ENCODE measurements at places on chromosomes 2 and 18.

DNA sequence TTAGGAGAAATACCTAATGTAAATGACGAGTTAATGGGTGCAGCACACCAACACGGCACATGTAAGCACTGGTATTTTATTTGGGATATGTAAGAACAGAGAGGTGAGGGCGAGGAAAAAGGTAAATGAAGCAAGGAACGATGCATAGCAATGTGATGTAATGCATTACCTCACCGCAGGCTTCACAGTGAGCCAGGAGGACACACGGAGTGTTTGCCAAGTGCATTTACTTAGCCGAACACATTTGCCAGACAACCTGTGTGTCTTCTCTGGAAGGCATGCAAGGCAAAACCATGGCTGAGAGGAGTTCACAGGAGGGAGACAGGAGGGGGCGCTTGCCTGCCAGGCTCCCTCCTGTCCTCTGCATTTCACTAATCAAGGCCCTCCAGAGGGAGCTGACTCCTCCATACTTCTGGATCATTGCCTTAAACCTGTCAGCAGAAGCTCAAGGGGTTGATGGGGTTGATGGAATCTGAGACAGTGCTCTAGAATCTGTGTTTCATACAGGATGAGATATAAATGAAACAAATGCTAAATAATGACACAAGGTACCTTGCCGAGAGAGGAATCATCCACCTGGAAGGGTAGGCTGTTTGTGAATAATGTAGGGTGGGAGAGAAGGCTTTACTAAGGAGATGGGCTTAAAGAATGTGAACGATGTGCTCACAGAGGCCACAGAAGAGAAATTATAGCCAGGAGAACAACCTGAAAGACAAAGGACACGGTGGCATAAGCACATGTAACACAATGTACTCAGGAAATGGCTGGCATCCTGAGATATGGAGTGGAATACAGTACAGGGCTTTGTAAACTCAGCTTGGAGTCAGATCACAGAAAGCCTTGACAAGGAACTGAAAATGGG is 9.1 kb upstream of the TPRKB start:
- DNase-seq: no peak

- DNase-seq: no peak
Observed at GRCh38 chr2:43758739-43759138, 15.1 kb upstream of the DYNC2LI1 start.

GRCh38 chr2:30324245-30324908 is 93.0 kb downstream of the LBH start:
- no peak for DNase-seq

GRCh38 chr2:102142829-102143449 is 393 bp downstream of the IL1R1 start:
- DNase-seq: no peak

- DNase-seq: no peak
Observed at GRCh38 chr2:54254180-54254579, 1.8 kb downstream of the TSPYL6 start.

GRCh38 chr18:37694516-37694915 is 128.9 kb upstream of the CELF4 start:
- no peak for DNase-seq

GRCh38 chr2:142082368-142082767 is 48.4 kb downstream of the LRP1B start:
- DNase-seq: no peak

DNA sequence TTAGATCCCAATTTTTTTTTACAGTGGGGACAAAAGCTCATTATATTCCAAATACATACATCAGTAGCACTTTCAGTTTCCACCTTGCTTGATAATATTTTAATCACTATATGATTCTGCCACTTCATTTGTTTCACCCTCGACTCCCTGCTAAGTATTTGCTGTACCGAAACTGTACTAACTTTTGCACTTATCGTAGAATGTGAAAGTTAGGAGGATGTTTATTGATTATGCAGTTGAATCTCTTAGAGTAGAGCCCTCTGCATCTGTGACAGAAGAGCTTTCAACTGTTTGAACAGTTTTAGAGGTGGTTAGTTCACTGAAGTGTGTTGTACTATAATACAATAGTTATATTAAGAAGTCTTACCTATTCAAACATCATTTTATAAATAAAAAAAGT is 20.8 kb downstream of the NCOA1 start:
- DNase-seq: no peak

- no peak for DNase-seq
Observed at GRCh38 chr2:238236571-238236970, 3.3 kb downstream of the HES6 start.

DNA sequence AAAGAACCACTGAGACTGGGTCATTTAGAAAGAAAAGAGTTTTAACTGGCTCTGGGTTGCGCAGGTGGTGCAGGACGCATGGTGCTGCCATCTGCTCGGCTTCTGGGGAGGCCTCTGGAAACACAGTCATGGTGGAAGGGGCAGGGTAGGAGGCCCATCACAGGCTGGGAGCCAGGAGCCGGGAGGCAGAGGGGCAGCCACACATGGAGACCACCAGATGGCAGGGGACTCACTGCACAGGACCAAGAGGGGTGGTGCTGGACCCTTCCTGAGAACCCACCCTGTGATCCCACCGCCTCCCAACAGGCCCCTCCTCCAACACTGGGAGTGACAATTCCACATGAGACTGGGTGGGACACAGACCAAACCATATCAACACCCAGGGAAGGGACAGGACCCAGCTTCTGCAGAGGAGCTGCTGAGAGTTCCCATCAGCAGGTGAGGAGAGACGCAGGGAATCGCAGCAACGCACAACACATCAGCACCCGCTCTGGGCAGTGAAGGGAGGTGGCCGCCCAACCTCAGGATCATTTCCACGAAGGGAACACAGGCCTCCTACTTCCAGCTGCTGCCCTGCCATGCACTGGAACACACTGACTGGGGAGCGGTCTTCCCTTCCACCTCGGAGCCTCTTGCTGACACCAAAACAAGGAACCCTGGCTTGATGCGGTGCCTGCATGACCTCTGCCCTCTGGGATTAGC is 130.7 kb downstream of the TPO start:
- DNase-seq: no peak

GRCh38 chr18:70453058-70453775 is 164.4 kb downstream of the SOCS6 start:
- no peak for DNase-seq

DNA sequence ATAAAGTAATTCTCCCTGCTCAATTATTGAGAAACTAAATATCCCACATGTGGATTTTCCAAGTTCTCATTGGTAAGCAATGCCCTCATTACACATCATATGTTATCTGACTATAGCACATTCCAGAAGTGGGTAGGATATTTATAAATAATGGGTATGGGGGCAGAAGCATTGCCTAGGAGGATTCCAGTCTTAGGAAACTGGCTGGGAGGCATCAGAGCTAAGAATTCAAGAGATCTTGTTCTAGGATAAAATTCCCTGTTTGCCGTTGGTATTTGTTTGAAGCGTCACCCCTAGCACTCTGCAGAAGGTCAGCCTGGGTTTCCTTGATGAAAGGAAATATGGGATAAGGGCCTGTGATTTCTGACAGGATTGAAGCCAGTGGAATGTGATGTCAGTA is 20.1 kb downstream of the SIX2 start:
- no peak for DNase-seq

GRCh38 chr2:40028792-40029488 is 249.9 kb upstream of the THUMPD2 start:
- no peak for DNase-seq

GRCh38 chr2:170733798-170734600 is 18.9 kb downstream of the SP5 start:
- no peak for DNase-seq

DNA sequence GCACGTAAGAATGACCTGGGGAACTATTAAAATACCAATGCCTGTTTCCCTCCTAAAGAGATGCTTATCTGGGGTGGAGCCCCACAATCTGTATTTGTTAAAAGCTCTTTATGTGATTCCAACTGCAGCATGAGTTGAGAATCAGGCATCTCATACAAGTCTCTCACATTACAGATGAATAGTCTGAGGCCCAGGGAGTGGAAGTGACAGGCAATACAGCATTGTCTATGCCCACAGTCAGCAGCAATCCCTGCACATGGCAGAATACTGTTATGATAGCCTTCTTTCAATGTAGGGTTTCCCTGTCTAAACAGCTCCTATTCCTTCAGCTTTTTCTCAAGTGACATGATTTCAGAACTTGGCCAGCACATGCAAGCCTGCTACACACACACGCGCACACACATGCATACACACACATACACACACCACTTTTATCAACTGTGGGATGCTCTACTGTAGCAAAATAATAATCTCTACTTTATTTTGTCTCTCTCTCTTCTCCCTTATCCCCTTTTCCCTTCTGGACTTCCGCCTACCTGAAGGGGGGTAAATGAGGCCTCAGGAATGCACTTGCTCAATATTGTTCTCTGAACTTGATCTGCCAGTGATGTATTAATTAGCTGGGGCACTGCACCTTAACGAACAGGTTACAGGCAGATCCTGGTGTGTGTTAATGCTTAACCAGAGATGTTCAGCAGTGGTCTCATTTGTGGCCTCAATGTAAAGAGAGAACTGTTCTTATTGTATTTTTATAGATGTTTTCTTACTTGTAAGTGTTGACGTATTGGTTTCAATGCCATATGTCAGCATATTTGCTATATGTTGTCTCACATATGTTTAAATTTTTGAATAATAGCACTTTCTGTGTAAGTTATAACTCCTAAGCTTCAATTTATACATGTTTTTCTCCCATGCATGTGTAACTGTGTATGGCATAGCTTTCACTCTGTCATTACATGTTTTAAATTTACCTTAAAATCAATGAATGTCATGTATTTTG is 116.0 kb downstream of the SETBP1 start:
- DNase-seq: no peak

DNA sequence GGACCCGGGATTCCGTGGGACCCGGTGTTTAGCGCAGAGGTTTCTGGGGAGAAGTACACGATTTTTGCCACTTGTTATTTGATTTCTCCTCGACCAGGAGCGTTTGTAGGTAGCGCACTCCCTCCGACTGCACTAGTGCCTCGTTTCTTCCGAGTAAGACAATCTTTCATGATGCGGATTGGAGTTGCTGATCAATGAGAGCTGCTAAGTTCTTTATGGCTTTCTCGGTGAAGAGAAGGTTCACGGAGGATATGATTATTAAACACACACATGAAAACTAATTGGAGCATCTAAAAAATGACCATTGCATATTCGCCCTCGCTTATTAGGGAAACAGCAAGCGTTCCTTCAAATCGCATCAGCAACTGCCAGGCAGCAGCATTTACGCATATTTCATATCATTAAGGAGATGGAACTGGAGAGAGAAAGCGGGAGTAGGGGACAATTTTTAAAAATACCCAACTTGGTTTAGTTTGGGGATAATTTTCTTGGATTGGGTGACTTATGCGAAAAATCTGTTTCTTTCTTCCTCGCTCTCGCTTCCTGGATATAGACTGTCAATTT is 616 bp downstream of the EML6 start:
- no peak for DNase-seq

DNA sequence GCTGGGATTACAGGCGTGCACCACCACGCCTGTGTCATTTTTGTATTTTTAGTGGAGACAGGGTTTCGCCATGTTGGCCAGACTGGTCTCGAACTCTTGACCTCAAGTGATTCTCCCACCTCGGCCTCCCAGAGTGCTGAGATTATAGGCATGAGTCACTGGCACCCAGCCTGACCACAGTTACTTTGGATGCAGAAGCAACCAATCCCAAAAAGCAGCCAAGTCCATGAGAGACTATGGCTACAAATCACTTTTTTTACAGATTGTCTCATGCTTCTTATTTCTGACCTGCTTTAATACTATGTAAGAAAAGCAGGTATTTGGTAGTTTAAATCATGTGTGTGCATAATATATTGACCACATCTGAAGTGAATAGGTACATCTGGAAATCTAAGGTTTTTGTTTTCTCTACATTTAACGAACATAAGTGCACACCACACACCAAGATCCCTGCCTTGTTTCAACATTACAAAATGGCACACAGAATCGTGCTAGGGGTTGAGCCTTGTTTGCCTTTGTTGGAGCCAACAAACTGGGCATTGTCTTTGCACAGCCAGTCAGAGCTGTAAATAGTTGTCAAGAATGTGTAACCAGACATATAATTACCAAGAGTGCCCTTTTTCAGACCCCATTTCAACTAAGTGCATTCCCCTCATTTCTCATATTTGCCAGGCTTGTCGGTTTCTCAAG is 18.3 kb upstream of the MAP4K4 start:
- DNase-seq: no peak

- DNase-seq: no peak
Observed at GRCh38 chr2:234796045-234796591, 155.7 kb upstream of the SH3BP4 start.

DNA sequence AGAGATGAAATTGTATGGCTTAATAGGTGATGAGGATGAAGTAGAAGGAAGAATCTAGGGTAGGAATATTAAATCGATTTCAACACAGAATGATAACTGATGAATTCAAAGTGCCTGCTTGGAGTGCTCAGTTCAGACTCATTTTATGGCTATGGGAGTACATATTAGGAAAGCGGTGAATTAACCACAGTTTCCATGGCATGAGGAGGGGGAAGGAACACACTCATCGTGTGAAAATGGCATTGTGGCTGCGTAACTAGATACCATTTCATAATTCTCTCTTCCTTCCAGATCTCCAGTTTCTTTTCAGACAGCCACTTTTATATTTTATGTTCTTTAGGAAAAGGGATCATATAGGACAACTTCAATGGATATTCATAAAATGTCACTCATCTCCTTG is 232.3 kb upstream of the KCNJ3 start:
- no peak for DNase-seq

GRCh38 chr2:9578467-9579235 is 23.0 kb upstream of the ADAM17 start:
- no peak for DNase-seq

DNA sequence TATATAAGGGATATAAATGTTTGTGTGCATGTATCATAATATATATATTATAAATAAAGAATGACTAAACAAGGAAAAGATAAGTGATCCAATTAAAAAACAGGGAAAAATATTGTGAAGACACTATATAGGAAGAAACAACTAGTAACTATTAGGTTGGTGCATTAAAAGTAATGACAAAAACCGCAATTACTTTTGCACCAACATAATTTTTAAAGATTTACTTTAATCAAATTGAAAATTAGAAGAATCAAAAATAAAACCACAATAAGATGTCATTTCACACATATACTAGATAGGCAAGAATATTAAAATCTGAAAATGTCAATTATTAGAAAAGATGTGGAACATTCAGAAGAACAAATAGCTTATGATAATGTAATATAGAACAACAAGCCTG is 595.9 kb downstream of the KCNJ3 start:
- DNase-seq: no peak

DNA sequence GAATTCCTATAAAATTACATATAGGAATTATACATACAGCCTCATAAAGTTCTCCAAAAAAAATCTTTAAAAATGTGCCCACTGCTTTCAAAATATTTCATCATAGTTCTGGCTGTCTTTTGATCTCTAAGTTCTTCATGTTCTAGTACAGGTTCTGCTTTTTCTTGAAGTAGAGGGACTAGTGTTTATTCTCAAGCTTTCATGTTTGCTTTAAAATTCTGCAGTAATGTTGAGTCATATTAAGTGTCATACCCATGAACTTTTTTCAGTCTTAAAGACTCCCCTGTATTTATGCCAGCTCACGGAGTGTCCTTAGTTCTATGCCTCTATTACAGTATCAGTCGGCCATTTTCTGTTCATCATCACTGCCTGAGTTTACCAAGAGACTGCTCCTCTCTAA is 54.8 kb upstream of the CCDC141 start:
- no peak for DNase-seq

Measured in activated B cell treated with CpG ODN at 0.5 μM for 24 hours (primary cell).